ENCODE measurements at places on chromosomes 7 and 10.

GRCh38 chr7:122688400-122688998 is 10.4 kb downstream of the RNF133 start:
- peak; percentile 11 for DNase-seq

- DNase-seq = no peak
Measured at GRCh38 chr10:84938117-84938905, 609.9 kb downstream of the CCSER2 start.

DNA sequence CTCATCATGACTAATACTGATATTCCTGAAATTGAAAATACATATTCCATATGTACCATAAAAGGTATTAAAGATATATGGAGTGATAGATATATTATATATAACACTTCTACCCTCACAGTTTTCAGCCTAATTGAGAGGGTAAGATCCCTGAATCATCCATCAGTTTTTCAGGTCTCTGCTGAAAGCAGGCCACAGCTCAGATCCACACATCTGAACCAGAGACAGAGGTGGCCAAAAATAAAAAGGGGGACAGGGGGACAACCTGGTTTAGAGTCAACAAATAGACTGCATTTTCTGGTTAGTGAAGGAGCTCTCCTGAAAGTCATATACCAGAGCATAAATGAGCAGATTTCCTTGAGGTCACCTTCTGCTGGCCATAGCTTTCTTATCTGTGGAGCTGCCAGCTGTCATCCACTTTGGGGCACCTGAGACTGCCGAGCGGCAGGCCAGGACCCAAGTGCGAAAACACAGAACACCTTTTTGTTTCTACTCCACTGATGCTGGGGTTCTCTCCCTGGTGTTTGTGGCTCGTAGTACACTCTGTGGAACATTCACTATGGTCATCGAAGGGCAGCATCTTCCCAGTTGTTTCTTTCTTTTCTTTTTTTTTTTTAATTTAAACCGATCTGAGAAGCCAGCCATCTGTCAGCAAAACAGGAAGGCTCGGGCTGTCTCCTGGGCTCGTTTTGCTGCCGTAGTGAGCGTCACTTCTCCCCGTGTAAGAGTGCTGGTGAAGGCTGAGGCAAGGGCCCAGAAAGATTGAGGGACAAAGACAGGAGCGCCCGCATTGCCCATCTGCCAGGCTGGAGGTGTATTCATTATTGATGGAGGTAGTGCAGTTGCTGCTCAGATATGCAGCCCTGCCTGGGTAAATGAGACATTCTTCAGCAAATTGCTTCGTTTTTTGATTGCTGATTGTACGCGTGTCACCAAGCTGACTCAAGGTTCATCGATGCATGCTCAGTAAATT is 13.5 kb downstream of the IKZF1 start:
- DNase-seq = no peak

DNA sequence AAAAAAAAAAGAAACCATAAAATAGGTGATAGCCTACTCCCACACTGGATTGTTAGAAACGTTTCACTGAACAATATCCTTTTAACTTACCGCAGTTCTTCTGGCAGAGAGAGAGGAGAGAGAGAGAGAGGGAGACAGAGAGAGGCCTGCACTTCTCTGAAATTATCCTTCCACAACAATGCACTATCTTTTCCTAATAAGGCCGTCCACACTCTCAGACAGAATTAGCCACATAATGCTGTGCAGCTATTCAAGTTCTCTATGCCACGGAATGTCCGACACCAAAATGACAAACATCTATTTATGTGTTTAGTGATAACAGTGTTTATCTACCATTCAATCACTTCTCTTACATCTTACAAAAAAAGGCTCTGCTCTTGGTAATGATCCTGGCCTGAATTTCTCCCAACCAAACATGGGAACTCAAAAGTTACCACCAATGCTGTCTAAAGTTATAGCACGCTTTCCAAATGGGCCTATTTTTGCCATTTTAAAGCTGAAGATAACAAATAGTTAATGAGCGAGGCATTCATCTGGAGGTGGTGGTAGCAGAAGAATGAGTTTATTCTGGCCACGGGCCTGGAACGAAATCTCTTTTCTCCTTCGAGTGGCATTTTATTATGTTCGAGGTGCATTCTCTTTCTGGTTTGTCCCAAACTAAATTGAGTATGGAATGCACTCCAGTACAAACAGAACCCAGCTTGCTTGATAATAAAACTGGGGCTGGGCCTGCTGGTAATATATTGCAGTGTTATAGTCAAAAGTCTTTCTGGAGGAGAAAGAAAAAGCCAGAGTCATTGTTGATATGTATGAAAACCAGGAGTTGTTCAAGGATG is 160.2 kb upstream of the SVIL start:
- no peak for DNase-seq

DNA sequence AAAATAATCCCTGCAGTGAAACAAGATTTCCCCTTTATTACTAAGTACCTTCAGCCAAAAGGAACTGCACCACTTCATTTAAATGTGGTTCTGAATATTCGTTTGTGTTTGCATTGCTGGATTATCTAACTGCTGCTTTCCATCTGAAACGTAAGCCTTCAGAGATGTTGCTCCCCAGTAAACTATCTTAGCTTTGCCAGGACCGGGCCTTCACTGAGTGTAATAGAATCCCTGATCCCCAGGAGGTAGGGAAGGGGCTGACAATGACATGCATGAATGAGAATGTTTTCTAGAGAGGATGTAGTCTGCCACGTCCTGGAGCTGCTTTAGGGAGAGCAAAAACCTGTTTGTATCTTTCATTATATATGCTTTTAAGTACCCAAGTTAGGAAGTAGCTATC is 19.5 kb upstream of the INSYN2A start:
- DNase-seq = no peak

DNA sequence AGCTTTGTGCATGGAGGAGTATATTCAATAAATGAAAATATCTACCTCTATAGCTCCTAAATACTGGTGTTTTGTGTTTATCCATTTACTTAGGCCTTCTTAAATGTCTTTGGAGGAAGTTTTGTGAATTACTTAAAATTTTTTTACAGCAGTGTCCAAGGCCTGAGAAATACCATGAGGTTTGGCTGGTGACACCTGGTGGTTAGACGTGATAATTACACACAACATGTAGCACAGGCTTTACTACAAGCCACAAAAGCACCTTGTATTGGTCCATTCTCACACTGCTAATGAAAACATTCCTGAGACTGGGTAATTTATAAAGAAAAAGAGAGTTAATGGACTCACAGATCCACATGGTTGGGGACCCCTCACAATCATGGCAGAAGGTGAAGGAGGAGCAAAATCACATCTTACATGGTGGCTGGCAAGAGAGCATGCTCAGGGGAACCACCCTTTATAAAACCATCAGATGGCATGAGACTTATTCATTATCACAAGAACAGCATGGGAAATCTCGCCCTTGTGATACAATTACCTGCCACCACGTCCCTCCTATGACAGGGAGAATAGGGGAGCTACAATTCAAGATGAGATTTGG is 20.6 kb downstream of the HYAL4 start:
- peak; percentile 64 for DNase-seq

GRCh38 chr7:37342176-37342687 is 106.4 kb downstream of the ELMO1 start:
- no peak for DNase-seq

- DNase-seq = peak; percentile 6
Measured at GRCh38 chr7:41491883-41492471, 210.9 kb downstream of the INHBA start.

DNA sequence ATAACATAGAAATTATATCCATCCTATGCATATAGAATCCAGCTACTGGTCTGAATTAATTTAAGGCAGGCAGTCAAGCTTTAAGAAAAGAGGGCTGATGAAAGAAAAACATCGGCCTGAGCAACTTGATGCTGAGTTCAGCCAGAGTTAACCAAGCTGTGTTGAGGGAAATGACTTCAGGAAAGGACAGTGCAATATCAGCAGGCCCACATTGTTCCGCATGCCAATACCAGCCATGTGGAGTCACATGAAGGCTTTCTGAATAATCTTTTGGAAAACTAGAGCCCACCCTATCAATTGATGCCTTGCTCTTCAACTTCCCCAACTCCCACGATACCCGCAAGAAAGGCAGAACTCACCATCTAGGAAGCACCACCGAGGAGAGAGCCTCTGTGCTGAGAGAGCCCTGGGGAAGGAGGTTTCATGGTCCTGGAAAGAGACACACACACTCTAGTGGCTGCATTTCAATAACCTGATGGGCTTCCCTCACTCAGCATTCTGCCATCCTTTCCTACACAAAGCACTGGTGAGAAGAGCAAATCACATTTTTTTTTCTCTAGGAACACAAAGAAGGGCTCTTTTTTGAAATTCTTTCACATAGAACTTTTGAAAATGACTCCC is 125.8 kb upstream of the PTN start:
- DNase-seq = no peak

- DNase-seq = peak; percentile 26
Measured at GRCh38 chr10:36109399-36110023, 467.4 kb upstream of the FZD8 start.

DNA sequence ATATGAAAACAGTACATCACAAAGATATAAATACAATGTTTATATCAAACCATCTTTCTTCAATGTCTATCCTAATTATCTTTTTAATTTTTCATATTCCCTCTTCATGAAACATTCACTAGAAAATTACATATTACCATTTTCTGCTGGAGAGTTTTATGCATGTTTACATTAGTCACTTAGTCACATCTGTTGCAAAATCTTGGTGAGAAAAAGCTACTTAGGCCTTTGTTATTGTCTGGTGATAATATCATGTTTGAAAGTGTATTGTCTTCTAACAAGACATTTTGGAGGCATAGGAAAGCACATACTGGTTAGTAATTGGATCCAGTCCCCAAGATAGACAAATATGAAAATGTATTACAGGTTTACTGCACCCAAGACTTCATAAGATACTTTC is 163.6 kb downstream of the GNAI1 start:
- no peak for DNase-seq

- no peak for DNase-seq
Measured at GRCh38 chr10:111481866-111482265, 405.0 kb downstream of the ADRA2A start.

DNA sequence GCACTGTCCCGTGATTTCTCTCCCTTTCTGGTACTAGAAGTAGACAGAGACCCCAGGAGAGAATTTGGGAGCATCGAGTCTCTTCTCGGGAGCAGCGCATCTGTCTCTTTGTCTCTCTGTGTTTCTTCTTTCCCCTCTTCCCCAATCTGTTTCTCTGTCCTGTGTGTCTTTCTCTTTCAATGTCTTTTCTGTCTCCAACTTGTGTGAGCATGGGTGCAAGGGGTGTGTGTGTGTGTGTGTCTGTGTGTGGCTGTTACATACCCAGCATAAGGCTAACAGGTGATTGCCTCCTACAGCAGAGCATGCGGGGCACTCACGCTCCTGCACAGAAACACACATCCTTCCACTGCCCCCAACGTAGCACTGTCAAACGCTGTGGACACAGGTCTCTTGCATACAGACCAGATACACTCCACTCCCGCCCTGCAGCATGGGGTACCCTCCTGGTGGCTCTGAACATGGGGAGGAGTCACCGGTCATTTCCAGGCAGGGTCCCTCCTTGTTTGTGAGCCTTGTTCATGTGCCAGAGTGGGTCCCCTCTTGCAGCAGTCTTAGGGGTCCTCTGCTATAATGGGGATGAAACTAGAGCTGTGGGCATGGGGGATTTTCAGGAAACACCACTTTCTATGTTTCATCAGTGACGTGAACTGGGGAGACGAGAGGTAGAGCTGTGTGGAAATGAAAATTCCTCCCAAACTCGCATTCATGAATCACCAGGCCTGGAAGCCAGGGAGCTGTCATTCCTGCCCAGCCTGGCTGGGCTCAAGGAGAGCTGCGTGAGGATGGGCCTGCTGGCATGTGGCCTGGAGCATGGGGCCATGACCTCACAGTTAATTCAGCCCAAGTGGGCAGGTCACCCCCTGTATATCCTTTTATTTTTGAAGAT is 980 bp downstream of the ADAMTS14 start:
- DNase-seq = no peak

- no peak for DNase-seq
Measured at GRCh38 chr10:126147866-126148587, 240.2 kb downstream of the ADAM12 start.

GRCh38 chr10:62866451-62866850 is 50.3 kb upstream of the EGR2 start:
- DNase-seq = no peak

GRCh38 chr7:18583305-18583704 is 87.8 kb downstream of the HDAC9 start:
- DNase-seq = no peak

DNA sequence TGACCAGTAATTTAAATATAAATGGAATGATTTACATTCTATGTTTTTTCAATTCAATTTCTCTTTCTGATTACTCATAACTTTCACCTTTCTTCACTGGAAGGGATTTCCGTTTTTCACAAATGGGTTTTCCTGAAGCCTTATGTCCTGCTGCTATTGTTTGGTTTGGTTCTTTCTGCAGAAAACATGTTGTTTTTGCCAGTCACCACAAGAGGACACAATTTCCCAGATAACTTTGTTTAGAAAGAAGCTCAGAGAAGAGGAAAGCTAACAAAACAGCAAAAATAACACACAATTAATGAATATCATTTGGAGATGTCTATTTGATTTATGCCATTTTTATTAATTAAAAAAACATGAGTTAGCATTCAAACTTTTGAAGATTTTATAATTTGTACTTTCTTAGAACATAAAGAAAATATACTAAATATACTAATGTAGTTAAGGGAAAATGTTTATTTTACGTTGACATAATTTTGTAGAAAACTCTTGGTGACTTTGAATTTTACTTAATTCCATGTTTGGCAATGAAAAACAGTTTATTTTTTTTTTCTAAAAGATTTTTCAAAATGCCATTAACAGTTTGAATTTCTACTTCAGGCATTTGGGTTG is 4.6 kb upstream of the TWIST1 start:
- DNase-seq = no peak
